ENCODE measurements at places on chromosomes 2 and 18. TPM values are rescaled to one million over a fixed set of nuclear protein-coding genes. Genes with fewer than 3 reads are reported as not detected.

REG1B gene
- total RNA-seq: not detected

PDE1A gene
- total RNA-seq: 0.26 TPM

DNA sequence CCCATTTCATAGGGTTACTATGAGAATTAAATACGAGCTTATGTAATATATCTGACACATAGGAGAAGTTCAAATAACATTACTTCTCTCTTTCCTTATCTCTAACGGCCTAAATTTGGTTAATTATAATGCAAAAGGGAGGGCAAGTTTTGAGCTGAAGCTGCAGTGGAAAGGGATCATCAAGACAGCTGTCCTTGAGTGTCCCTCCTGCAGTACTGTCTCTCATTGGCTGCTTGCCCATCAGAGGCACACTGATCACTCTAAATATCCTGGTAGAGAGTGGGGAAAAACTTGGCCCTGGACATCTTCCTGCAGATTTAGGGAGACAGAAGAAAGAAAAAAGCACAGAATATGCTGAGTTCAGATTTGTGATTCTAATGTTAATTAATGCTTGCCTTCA is 186.0 kb downstream of the CAMKMT start:
- H3K27ac ChIP-seq: no peak overlapping the region
- H3K36me3 ChIP-seq: no peaks in the 10 kb centered on the region
- H3K4me1 ChIP-seq: peaks cover 43% of the 10 kb centered on the region
- no peak for DNase-seq

KCTD1 gene
- total RNA-seq: 63.2 TPM

DNA sequence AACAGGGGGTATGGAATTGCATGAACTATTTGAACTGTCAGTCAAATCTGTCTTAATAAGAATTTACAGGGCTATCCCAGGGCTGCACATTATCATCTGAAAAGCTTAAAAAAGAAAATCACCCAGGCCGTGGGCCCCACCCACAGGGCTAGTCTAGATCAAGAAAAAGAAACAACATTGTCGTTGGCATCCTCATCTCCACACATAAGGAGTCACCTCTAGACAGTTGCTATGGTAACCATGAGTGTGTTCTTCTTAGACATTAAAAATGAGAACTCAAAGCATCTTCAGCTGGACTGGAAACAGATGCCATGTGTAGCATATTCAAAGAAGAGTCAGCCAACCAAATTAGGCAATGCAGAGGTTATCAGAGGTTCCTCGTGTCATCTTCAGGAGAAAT is 72.3 kb upstream of the CPO start:
- peaks cover 11% of the 10 kb centered on the region for H3K4me1 ChIP-seq
- H3K27me3 ChIP-seq: no peaks in the 10 kb centered on the region
- no peaks in the 10 kb centered on the region for H3K36me3 ChIP-seq

DNA sequence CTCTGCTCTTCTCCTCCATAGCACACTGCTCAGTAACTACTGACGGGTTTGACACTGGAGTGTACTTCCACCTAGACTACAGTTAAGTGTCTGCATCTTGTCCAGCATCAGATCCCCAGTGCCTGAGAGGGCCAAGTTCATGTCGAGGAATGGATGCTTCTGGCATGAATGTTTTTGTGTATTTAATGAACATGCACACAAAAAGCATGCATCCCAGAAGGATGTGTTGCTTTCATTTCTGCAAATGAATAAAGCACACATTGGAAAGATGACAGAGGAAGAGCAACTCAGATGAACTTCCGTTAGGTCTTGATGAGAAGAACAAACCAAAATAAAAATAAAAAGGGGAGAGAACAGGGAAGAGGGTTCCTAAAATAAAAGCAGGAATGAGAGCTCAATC is 27.9 kb downstream of the C2orf49 start:
- H3K4me3 ChIP-seq: no peak overlapping the region
- H3K36me3 ChIP-seq: peaks cover 85% of the 10 kb centered on the region
- DNase-seq: no peak
- H3K4me1 ChIP-seq: peaks cover 9% of the 10 kb centered on the region

GRCh38 chr2:120844070-120844738 is 108.5 kb downstream of the GLI2 start:
- H3K27me3 ChIP-seq: no peaks in the 10 kb centered on the region
- DNase-seq: no peak
- no peaks in the 10 kb centered on the region for H3K36me3 ChIP-seq
- H3K27ac ChIP-seq: no peak overlapping the region
- no peaks in the 10 kb centered on the region for H3K4me1 ChIP-seq
- H3K4me3 ChIP-seq: no peak overlapping the region

DNA sequence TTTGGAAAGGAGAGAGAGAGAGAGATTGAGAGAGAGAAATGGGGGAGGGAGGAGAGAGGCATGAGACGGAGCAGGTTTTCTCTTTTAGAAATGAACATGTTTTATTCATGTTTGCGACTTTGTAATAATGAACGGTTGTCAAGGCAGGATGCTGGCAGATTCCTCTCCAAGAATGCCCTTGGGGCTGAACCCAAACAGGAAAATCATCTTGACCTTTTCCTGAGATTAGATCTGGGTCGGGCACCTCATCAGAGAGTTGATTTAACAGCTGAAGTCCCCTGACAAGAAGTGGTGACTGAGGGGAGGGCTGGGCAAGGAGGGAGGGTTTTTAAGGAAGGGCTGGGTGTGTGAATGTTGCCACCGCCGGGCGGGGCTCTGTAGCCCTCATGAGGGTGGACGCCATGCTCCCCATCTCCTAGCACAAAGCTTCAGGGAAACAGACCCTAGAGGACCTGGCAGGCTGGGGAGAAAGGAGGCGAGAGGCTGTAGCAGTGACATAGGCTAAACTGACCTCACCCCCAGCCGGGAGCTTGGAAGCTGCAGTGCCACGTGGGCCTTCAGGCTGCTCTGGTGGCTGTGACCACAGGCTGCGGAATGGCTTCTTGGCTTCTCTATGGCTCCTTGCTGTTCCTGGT is 60.0 kb downstream of the LIPG start:
- no peaks in the 10 kb centered on the region for H3K4me1 ChIP-seq
- H3K27ac ChIP-seq: no peak overlapping the region
- no peak overlapping the region for H3K4me3 ChIP-seq
- H3K27me3 ChIP-seq: peaks cover 28% of the 10 kb centered on the region

TRIM54 gene
- 2.3 TPM for total RNA-seq

- H3K27me3 ChIP-seq: no peaks in the 10 kb centered on the region
- H3K27ac ChIP-seq: no peak overlapping the region
- no peak for DNase-seq
- no peaks in the 10 kb centered on the region for H3K36me3 ChIP-seq
- H3K4me3 ChIP-seq: no peak overlapping the region
- no peaks in the 10 kb centered on the region for H3K4me1 ChIP-seq
Measured at GRCh38 chr2:198327526-198327925, 523.1 kb downstream of the PLCL1 start.

SERPINB4 gene
- total RNA-seq: not detected

- H3K27ac ChIP-seq: no peak overlapping the region
- no peak overlapping the region for H3K4me3 ChIP-seq
- no peak for DNase-seq
- no peaks in the 10 kb centered on the region for H3K36me3 ChIP-seq
Measured at GRCh38 chr2:56715683-56716082, 531.9 kb downstream of the CCDC85A start.

CTAGE1 gene
- not detected for total RNA-seq

AFF3 gene
- not detected for total RNA-seq

AQP4 gene
- total RNA-seq: 1.3 TPM

- no peaks in the 10 kb centered on the region for H3K36me3 ChIP-seq
- DNase-seq: no peak
- no peaks in the 10 kb centered on the region for H3K4me1 ChIP-seq
- H3K27me3 ChIP-seq: peaks cover 32% of the 10 kb centered on the region
Measured at GRCh38 chr2:16327326-16327725, 338.3 kb downstream of the CYRIA start.

SERPINB13 gene
- total RNA-seq: not detected

SPP2 gene
- not detected for total RNA-seq

DNA sequence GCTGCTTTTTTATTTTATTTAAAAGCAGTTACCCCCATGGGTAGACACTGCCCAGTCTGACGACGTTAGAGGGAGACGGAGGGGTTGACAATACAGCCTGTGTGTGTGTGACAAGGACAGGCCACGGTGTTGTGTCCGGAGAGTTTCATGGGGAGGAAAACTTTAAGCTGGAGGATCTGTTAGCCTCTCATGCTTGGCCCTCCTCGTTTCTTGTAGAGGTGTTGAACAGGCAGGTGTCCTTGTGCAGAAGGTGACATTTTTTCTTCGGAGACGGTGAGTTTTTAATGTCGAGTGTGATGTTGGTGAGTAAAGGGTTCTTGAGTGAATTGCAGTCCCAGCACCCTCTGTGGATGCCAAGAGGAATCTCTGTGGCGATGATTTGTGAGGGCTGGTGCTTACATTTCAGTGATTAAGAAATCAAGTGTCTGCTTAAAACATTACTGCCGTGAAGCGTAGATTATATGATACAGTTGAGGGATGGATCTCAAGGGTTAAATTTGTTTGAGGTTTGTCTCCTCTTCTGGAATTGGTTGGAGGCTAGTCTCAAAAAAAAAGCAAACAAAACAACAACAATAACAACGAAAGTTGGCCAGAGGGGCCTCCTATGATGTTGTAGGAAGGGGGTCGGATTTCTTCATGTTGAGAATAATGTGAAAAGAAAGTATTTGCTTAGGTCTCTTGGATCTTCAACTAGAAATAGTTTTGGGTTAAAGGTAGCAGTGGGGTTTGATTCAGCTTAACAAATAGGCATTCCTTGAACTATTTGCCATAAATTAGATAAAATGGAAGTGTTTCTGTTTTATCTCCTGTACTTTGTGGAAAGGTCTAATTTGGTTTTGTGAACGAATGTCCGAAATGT is 1.6 kb downstream of the NCOA1 start:
- H3K4me3 ChIP-seq: peak overlapping the region; percentile 79
- H3K27ac ChIP-seq: no peak overlapping the region
- H3K4me1 ChIP-seq: peaks cover 37% of the 10 kb centered on the region
- H3K27me3 ChIP-seq: peaks cover 9% of the 10 kb centered on the region
- no peak for DNase-seq
- H3K36me3 ChIP-seq: peaks cover 27% of the 10 kb centered on the region

GRCh38 chr2:242063850-242064249 is 194.3 kb downstream of the RTP5 start:
- no peak overlapping the region for H3K27ac ChIP-seq
- no peaks in the 10 kb centered on the region for H3K36me3 ChIP-seq
- H3K4me3 ChIP-seq: no peak overlapping the region

DNA sequence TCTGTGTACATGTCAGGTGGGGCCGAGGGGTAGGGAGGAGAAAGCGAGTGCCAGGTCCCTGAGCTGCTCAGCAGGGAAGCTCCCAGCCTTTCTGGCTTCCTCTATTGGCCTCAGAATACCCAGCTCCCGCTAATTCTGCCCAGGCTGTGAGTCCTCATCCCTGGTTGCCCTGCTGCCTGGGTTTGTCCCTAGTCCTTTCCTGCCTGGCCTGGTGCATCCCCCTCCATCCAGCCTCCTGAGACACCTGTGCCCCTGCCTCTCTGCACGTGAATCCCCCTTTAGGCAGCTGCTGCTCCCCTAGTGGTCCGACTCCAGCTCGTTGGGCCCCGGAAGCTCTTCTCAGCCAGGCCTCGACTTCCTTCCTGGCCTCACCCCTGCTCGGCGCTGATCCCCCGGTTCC is 54.6 kb downstream of the INHBB start:
- no peaks in the 10 kb centered on the region for H3K36me3 ChIP-seq
- no peak overlapping the region for H3K4me3 ChIP-seq
- H3K27ac ChIP-seq: no peak overlapping the region
- no peak for DNase-seq

COLEC11 gene
- total RNA-seq: not detected

ASTL gene
- total RNA-seq: not detected

- H3K27me3 ChIP-seq: no peaks in the 10 kb centered on the region
- H3K36me3 ChIP-seq: no peaks in the 10 kb centered on the region
- no peak for DNase-seq
- H3K4me1 ChIP-seq: no peaks in the 10 kb centered on the region
- H3K4me3 ChIP-seq: no peak overlapping the region
Measured at GRCh38 chr2:191436368-191437055, 191.3 kb downstream of the MYO1B start.

DNA sequence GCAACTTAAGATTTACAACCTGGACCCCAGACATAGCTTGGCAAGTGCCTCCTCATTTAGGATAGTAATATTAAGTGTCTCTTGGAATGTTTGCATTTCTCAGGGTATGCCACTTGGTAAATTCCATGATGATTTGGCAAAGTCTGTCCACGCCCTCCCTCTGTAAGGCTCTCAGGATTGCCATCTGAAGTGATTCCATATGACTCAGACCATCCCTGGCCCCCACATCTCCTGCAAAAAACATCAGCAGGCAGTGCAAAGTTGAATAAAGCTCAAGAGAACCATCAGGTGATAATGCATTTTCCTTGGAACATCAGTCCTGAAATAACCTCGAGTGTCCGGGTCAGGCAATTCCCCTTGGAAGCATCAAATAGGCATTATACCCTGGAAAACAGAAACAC is 27.1 kb upstream of the PIEZO2 start:
- no peaks in the 10 kb centered on the region for H3K27me3 ChIP-seq
- H3K4me1 ChIP-seq: no peaks in the 10 kb centered on the region
- no peaks in the 10 kb centered on the region for H3K36me3 ChIP-seq
- DNase-seq: no peak

DNA sequence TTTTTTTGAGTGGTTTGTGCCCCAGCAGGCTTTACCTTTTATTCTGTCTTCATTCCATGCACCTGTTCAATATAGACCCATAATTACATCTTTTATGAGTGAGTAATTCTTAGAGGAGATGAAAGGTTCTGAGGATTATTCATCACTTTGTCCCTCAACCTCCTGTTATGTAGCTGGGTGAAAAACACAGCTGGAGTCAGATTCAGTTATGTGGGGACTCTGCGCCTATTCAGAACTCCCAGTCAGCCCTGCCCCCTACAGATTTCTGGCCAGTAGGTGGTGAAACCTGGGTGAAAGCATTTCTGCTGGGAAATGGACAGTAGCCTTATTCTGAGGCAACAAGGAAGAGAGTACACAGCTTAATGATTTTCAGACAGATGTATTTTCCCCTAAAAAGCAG is 107.8 kb downstream of the MGAT5 start:
- no peak for DNase-seq
- H3K4me1 ChIP-seq: peaks cover 6% of the 10 kb centered on the region
- no peaks in the 10 kb centered on the region for H3K27me3 ChIP-seq
- no peak overlapping the region for H3K4me3 ChIP-seq
- H3K36me3 ChIP-seq: peaks cover 5% of the 10 kb centered on the region

DNA sequence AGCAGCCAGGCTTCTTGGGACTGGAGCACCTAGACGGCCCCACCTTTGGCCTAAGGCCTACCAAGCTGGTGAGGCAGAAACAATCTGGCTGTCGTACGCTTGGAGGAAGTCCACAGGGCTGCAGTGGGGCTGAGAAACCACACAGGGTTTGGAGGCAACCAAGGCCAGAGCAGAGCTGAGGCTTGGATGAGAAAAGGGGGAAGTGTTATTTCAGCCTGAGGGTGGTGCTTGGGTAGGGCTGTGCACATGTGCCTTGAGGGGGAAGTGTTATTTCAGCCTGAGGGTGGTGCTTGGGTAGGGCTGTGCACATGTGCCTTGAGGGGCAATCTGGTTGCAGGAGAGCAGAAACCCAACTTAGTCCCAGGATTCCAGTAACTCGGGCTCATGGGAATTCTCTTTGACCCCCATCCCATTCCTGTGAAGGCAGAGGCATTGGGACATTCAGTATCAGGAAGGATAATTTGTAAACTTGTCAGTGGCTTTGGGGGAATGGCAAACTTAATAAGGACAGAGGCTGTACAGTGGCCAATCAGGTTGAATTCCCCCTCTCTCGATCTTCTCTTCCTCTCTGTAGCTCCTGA is 971 bp upstream of the FBXO41 start:
- no peak overlapping the region for H3K27ac ChIP-seq
- H3K27me3 ChIP-seq: peaks cover 47% of the 10 kb centered on the region
- H3K4me1 ChIP-seq: no peaks in the 10 kb centered on the region
- H3K4me3 ChIP-seq: peak overlapping the region; percentile 62
- peak; percentile 6 for DNase-seq
